ENCODE measurements at places on chromosomes 6 and 20.

GRCh38 chr20:45752746-45753145 is 30.6 kb downstream of the SPINT4 start:
- no peak for DNase-seq

DNA sequence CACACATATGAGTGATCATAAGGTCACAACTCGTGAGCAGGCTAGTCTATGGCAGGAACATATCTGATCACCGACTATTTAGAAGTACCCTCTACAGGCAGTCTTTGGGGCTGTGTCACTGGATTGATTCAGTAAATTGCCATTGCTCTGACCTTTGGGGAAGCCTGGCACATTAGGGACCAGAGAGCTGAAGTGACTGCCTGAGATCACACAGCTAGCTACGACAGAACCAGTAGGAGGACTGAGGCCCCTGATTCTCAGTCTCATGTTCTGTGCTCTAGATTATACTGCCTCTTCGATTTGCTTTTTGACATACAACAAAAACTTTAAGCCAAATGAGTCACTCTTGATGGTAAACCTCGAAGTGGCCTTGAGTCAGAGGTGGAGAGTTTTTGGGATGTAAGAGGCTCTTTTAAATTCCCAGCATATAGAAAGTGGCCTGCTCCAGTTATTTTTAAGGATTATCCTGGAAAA is 247.5 kb upstream of the SUPT3H start:
- no peak for DNase-seq

GRCh38 chr6:126891158-126891557 is 227.3 kb upstream of the RSPO3 start:
- no peak for DNase-seq

DNA sequence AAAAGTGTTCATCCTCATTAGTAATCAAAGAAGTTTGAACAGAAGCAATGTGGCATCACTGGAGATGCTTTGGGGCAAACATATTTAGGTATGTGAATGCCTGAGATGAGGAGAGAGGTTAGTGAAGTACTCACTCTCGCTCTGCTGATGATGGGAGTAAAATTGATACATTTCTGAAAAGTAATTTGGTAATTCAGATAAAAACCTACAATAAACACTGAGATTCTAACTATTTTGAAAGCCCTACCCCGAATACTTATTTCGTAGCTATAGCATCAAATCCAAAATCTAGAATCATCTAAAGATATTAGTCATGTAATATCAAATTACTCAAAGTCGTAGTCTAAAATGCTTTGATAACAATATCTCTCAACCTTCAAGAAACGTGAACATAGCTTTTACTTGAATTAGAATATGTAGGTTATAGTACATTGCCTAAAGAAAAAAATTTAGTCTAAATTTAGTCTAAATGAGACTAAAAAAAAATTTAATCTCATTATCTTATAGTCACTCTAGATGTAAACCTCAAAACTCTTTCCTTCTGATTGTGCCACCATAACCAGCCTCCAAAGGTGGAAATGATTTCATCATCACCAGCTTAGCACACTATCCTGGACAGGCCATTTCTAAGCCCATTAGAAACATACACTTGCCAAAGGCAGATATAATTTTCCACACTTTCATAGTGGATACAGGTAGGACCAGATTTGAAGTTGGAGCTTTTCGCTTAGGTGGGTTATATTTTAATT is 232.5 kb upstream of the TAB2 start:
- no peak for DNase-seq

GRCh38 chr6:11977738-11978137 is 34.4 kb upstream of the HIVEP1 start:
- DNase-seq: no peak

GRCh38 chr6:109055771-109056235 is 38.8 kb downstream of the SESN1 start:
- no peak for DNase-seq

DNA sequence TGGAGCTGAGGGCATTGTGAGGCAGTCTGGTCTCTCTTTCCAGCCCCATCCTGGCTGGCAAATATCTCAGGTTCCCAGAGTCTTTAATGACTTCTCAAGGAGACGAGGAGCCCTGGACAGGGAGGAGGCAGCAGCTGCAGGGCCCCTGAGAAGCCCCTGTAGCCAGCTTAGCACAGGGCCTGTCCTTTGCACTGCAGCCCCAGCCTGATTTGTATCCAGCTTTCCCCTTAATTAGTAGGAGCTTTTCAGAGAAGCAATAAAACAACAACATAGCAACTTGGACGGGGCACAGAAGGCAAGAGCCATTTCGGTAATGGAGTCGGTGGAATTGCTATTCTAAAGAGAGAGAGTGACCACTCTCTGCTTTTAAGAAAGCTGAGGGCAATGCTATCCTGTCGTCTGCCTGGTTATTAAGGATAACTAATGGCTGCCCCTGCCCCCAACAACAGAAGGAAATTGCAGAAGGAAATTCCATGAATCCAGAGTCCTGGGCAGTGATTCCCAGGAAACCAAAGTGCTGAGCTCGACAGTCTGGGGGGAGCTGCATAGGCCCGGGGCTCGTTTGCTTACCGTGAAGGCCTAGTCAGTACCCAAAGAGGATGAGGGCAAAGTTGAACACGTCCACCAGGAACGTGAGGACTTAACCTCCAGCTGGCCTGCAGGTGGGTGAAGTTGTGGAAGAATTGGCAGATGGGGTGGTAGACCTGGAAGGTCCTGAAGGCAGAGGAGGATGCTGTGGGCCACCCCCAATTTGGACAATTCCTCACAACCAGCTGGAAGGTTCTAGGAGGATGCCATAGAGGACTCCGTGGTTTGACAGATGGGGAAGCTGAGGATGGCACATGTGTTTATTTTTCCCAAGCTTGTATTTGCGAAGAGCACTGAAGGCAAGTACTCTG is 50.3 kb downstream of the NPEPL1 start:
- DNase-seq: no peak

DNA sequence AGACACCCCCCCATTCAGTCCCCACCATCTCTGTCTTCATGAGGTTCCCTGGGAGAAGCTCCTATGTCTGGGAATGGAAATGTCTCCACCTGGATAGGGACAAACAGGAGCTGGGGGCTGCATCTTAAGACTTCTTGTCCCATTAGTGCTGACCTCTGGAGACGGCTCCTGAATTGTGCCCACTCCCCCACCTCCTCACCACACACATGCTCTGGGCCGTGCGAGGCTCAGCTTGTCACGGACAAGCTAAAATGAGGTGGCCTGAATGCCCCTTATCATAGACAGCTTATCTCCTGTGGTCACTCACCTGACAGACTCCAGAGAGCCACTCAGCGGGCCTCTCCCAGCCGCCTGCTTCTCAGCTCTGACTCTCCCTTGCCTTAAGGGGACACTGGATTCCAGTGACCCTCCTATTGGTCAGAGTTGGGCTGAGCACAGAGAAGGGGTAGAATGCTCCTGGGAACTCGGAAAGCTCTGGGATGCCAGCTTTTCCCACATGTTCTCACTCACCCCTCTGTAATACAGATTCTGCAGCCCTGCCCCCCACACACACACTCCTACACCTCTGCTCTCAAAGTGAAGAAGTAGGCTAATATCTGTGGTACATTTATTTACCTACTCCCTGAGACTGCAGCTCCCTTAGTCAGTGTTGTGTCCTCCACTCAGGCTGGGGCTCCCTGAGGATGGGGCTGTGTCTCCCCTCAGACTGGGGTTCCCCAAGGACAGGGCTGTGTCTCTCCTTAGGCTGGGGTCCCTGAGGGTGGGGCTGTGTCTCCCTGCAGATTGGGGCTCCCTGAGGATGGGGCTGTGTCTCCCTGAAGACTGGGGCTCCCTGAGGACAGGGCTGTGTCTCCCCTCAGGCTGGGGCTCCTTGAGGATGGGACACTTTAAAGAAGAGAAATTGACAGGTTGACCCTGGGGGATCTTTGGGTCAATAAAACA is 167.5 kb downstream of the VEGFA start:
- DNase-seq: no peak

DNA sequence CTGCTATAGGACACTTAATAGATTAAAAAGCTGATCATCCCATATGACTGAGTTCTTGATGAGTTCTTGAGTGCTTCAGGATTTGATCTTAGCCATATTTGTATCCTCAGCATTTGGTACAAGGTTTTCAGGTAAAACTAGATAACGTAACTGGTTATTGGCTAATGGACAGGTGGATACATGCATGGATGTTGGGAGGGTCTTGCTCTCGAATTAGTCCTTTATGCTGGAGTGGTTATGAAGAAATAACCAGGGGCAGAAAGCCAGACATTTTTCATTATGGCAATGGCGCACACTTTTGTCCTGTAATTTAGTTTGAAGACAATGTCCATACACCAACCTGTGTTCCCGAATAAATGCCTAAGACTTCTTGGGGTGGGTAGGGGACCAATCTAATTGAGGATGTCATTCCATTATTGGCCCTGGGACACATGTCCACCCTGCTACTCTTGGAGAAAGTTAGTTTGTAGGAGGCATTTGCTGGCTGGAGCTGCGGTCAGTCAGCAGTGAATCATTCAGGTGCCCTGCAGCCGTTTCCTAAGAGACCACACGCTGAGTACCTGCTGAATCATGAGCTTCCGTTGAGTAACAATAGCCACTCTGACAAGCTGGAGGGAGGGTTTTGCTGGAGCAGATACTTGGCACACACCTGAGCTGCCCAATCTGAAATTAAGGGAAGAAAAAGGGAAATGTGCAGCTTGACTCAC is 194.4 kb downstream of the FOXA2 start:
- DNase-seq: no peak

GRCh38 chr20:768426-768978 is at the start of gene SLC52A3:
SLC52A3 (minus strand) TSS chr20:768500; CDS start chr20:765774, 2,726 bp downstream.
- DNase-seq: no peak

DNA sequence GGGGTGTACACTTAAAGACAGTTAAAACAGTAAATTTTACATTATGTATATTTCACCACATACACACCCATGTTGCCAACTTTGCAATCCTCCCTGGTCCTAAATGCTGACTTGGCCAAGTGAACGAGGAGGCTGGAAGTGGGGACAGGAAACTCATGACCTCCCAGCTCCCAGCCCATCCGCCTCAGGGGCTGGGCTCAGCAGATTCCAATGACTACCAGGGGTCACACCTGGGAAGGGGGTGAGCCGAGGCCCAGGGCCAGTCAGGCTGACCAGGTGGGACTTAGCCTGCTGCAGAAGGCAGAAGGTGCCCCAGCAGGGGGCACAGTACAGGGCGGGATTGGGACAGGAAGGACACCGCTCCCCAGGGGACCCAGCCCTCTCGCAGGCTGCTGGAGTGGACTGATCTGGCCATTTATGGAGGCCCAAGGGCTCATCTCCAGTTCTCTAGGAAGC is 2.4 kb downstream of the SIGLEC1 start:
- no peak for DNase-seq
